Aorta (tissue), 5 donors: ENCODE measurements at places on chromosomes 3 and 15. TPM values are rescaled to one million over a fixed set of nuclear protein-coding genes. Genes with fewer than 3 reads are reported as not detected.

- no peaks in the 10 kb centered on the region for H3K27me3 ChIP-seq
- H3K4me1 ChIP-seq = no peaks in the 10 kb centered on the region
- H3K4me3 ChIP-seq = no peak overlapping the region
- no peaks in the 10 kb centered on the region for H3K36me3 ChIP-seq
- no peak overlapping the region for H3K27ac ChIP-seq
These were observed 49.7 kb upstream of the BOC start for GRCh38 chr3:113161661-113162060.

DNA sequence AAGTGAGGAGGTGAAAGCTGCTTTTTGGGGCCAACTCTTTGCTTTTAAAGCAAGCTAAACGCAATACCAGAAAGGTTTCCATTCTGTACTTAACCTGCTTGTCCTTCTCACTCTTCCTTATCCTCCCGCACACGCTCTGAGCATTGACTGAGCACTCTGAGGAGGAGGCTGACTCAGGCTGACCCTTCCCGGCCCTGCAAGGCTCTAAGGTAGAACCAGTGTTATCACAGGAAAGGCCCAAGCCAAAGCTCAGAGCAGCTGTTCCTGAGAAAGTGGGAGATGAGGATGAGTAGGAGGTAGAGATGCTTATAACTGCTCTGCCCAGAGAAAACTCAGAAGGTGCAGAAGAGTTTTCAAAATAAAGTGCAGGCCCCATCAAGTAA, 2.3 kb downstream of the B3GNT5 start:
- H3K36me3 ChIP-seq = no peaks in the 10 kb centered on the region
- no peak overlapping the region for H3K27ac ChIP-seq
- no peaks in the 10 kb centered on the region for H3K4me1 ChIP-seq
- H3K27me3 ChIP-seq = no peaks in the 10 kb centered on the region

DNA sequence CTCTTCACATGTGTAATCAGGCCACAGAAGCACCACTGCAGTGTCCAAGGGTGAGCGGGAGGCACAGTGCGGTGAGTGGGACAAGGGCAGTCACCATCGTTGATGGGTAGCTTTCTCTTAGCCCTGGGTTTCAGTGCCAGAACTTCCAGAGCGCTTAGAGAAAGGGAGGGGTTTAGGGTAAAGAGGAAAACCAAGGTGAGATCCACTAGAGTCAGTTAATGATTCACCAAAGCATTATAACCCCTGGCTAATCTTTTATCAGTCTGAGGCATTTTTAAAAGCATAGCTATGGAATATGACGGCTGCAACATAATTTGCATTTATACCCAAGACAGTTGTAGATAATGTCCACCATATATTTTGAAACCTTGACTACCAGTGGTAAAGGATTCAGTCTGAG, 94.8 kb downstream of the SHQ1 start:
- H3K4me3 ChIP-seq = no peak overlapping the region
- H3K4me1 ChIP-seq = no peaks in the 10 kb centered on the region
- no peak overlapping the region for H3K27ac ChIP-seq
- H3K27me3 ChIP-seq = no peaks in the 10 kb centered on the region
- H3K36me3 ChIP-seq = peaks cover 3% of the 10 kb centered on the region
- no peak for DNase-seq

DNA sequence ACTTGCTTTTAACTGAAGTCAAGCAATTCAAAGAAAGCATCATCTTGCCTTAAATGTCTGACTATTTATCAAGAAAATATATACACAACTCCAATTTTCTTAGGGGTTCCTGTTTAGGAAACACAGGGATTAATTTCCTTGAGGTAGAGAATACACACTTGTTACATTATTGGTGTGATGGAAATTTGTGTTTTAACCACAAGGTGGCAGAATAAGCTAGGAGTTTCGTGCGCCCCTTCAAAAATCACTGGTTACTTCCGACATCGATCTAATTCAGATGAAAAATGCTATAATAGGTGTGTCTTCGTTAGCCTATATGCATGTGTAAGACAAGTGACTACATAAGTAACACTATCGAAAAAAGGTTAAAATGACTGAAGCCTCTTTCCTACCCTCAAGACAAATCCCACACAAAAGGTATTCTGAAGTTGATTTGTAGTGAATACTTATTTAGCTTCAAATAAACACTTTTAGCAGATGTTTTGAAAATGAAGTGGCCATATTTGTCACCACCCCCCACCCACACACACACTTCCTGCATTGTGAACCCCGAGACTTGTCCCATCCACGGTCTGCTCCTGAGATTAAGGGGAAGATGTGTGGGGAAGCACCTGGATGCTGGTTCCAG, 246.5 kb downstream of the ROBO1 start:
- no peak overlapping the region for H3K27ac ChIP-seq
- H3K36me3 ChIP-seq = no peaks in the 10 kb centered on the region
- no peak overlapping the region for H3K4me3 ChIP-seq
- H3K4me1 ChIP-seq = no peaks in the 10 kb centered on the region
- no peak for DNase-seq

DNA sequence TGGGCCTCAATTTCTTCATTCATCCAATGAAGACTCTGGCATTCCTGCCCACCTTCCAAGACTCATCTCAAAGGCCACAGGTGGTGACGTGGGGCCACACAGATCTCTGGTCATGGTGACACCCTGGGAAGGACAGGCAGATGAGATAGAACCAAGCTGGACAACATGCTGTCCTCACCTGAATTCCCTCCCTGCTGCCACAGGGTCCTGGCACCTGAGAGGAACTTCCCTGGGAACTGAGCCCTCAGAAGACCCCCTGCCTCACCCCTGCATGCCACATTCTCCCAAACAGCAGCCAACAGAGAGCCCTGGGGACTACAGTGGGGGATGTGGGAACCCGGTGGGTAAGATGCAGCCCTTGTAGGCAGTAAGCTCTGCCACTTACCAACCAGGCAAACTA, 10.7 kb downstream of the KLF15 start:
- no peak overlapping the region for H3K27ac ChIP-seq
- H3K4me1 ChIP-seq = no peaks in the 10 kb centered on the region
- no peaks in the 10 kb centered on the region for H3K27me3 ChIP-seq
- no peak overlapping the region for H3K4me3 ChIP-seq

GRCh38 chr3:10284496-10284895, 8.3 kb downstream of the GHRL start:
- H3K4me1 ChIP-seq = no peaks in the 10 kb centered on the region
- peak; percentile 19 for DNase-seq
- no peak overlapping the region for H3K4me3 ChIP-seq
- no peaks in the 10 kb centered on the region for H3K27me3 ChIP-seq

DNA sequence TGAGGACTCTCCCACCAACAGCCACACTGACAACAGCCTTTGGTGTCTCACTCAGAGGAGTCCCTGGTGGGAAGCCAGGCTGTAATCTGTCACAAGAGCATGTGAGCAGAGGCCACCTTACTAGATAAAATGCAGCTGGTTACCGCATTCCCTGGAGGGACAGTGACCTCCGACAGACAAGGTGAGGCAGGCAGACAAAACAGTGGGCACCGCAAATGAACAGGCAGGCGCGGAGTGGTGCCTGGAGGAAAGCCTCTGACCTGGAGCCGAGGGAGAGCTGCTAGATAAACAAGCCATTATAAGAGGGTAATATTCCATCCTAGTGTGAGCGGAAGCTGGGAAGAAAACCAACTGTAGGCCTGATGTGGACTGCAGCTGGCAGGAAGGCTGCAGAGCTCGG, 736.4 kb downstream of the FHIT start:
- DNase-seq = no peak
- H3K27ac ChIP-seq = no peak overlapping the region
- no peaks in the 10 kb centered on the region for H3K27me3 ChIP-seq
- H3K4me1 ChIP-seq = no peaks in the 10 kb centered on the region
- no peak overlapping the region for H3K4me3 ChIP-seq
- no peaks in the 10 kb centered on the region for H3K36me3 ChIP-seq

GOLGA8G gene
- not detected for total RNA-seq

FAM98B gene
- total RNA-seq = 23.0 TPM

FOXB1 gene
- total RNA-seq = not detected

HCLS1 gene
- 66.8 TPM for total RNA-seq

MGLL gene
- 72.6 TPM for total RNA-seq
